COLO829 (cell line): ENCODE measurements at places on chromosomes 7 and 10.
A peak's percentile ranks its signal among the peaks of the same experiment; 100 is the strongest.

DNA sequence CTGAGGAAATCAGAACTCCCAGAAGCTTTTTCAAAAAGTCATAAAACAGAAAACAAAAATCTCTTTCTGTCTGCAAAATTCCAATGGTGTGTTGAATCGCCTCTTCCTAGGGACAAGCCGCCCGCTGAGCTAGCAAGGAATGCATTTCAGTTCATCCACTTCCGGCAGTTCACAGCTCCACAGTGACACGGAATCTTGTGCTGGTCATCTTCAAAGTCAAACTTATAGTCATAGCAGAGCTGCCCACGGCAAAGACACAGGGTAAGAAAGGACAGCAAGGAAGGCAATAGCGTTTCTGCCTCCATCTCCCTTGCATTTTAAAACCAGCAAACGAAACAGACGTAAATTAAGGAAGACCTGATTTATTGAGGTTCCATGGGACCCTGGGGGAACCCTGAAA lies 111.2 kb downstream of the GALNT11 start:
- DNase-seq: peak; percentile 64

GRCh38 chr10:43268491-43268890 lies 1.6 kb upstream of the RASGEF1A start:
- no peak for DNase-seq

- DNase-seq: no peak
Observed at GRCh38 chr10:79904671-79905321, 44.1 kb downstream of the SFTPD start.

DNA sequence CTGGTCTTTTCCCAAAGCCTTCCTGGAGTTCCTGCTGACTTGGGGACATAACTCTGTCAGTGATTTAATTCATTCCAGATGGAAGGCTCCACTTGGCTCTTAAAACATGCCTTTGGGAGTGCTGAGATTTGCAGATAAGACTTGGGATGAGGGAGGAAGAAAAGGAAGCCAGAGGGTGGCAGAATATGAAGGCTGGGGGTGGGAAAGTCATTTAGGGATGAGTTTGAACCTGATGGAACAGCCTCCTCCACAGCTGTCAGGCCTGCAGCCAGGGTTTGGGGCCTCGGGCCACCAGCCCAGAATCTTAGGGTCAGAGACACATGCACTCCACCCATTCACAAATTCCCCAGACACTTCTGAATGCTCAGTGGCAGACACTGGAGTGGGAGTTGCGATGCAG lies 28.4 kb upstream of the EIF5AL1 start:
- DNase-seq: no peak

DNA sequence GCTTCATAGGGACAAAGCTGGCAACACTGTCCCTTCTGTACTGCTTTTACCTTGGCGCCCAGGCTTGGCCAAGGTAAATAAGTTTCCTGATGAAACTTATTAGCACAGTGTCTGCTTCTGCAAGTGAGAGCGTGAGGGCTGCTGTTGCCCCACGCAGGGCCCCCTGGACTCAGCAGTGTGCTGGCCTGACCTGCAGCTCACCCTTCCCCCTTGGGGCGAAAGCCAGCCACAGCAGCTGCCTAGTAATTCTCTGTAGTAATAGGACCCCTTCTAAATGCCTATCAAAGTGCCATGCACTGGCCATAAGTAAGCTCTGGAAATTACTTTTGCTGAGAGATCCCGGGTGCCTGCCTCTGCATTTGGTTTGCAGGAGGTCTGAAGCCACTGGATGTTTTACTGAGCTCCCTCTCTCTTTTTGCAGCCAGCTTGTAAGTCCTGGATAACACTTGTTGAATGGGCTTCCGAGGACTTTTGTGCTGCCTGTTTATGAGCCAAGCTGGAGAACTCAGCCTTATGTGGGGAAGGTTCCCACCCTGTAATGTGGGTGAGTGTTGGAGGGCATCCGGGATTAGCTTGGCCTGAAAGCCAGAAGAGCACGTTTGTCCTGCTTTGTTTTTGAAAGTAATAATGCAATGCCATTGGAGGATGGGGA lies 293.9 kb downstream of the C7orf25 start:
- no peak for DNase-seq

DNA sequence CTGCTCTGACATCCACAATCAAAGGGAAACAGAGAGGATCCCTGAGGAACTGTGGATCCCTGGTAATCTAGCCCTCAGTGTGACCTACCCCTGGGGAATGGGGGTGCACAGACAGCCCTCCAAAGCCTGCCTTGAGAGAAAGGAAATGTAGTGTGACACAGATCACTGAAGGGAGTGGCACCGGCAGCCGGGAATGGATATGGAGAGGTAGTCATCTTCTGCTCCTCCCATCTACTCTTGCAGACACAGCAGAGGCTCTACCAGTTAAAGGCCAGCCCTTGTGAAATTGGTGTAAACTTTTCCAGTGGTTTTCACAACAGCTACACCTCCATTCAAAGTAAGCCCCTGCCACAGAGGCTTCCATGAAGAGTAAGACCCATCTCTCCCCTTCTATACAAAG lies 144.4 kb downstream of the PCDH15 start:
- DNase-seq: no peak

DNA sequence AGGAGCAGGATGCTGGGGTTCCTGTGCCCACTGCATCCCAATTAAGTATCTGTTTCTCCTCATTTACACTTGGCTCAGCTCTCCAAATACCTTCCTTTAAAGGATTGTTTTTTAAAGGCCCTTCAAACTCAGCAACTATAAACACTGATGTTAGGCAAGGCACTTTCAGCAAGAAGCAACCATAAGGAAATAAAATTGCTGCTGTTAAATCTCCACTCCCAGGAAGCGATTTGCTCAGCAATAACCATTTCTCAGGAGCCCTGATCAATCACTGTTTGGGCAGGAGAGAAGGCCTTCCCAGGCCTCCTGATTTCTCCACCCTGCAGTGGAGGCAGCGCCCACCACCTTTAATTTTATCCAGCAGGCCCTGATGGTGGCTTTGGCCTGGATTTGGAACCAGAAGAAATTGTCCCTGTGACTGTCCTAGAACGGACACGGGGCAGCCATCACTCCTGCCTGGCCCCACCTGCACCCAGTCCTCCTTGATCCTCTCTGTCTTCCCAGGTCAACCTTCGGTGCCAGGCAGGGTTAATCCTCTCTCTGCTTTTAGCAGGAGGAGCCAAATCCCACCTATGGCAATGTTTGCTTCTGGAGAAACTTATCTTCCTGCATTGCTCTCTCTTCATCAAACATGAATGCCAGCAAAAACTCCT lies 199.8 kb downstream of the PLXNA4 start:
- no peak for DNase-seq

DNA sequence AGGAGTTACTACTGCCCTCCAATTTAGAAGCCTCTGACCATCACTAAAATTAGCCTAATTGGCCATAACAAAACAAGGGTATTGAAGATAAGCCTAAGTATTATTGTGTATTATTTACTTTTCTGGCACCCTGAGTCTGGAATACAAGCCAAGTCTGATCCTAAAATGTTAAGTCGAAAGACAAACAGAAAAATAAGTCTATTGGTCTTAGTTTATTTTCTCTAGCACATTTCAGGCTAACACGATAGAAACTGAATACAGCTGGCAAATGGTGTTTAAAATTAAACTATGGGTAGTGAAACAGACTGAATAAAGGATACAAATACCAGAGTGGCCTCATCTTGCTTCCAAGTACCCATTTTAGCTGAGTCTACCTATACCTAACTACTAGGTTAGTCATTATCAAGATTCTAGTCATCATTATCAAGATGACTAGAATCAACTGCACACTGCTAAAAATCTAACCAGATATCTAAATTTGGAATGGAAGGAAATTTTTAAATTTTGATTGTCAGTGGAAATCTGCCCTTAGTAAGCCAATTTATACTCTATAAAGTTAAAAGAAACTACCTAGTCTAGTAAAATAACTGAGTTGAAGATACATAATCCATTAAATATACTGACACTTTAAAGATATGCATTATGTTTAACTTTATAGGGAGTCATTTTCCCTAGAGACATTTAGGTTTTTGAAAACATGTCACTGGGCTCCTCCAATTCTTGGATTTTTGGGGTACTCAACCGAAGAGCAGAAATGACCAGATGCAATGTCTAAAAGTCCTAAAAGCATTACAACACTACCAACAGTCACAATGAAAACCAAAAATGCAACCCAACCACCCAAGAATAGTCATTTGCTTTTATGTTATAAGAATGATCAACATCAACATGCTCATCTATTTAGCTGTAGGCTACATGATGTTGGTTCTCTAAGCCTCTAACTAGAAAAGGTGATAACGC lies 80.9 kb downstream of the NT5C2 start:
- DNase-seq: no peak

DNA sequence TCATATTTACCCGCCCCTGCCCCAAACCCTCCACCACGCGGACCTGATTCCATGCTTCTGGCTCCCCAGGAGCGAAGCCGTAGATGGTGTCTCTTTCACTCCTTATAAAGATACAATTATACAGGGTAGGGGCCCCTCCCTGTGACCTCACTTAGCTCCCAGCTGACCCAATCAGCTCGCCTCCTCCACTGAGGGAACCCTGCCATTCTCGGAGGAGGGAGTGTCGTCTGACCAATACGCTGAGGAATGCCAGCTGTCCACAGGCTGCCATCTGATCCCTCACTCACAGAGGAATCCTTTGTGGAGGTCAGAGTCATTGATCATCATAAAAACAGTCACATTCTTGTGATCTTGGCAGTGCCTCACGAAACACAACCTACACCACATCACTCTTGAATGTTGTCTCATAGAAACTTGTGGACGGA lies 67.5 kb upstream of the INSIG1 start:
- DNase-seq: peak; percentile 95

DNA sequence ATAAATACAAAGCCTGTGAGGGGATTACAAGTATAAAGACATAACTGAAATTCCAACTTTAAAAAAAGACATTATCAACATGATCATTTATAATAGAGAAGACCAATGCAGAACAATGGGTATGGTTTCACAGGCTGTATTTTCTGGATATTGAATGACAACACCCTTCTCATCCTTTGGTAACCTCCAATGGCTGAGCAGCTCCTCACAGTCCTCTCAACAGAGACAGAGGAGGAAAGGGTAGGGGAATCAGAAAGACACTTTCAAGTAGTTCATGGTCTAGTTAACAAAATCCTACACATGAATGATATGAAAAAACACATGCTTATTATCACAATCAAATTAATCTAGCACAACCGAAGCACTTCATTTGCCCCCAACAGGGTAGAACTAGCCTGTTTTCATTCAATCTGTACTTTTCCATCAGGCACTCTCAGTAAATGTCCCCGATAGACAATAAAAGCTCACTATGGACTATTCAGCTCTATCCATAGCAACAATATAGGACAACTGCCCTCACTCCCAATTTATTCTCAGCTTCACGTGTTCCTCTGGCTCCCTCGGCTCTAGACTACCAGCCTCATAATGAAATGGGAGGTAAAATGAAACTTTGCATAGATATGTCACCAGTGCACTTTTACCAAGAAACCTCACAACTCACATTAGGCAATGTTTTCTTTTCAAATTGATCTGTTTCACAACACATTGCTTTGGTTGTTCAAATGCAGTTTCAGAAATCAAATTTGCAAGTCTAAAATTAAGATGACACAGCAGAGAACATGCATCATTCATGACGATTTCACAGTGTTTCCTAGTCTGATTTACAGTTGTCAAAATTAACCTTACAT lies 211.4 kb downstream of the THSD7A start:
- DNase-seq: no peak

- DNase-seq: no peak
Observed at GRCh38 chr7:135109562-135109961, 38.3 kb upstream of the TMEM140 start.

DNA sequence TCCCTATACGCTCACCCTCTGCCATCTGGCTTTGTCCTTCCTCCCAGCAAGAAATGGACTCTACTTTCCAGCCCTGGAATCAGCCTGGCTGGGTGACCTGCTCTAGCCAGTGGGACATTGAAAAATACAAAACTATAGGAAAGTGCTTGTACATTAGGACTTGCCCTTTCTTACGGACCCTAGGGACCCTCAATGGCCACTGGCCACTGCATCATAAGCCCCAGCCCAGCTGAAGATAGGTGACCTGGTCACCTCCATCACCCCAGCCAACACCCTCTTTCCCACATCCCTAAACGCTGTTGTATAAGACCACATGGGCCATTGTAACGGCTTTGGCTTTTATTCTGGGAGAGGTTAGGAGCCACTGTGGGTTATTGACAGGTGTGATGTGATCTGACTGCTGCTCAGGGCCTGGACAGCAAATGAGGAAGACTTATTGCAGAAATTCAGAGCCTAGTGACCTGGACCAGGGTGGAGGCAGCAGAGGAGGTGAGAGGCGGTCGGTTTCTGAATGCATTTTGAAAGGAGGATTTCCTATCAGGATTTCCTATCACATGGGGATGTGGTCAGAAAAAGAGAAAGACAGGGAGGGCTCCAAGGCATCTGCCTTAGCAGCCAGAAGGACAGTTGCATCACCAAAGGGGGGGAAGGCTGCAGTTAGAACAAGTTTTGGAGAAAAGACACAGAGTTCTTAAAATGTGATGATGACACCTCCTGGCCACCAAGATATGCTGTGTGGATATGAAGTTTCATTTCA lies 2.2 kb upstream of the LMBR1 start:
- no peak for DNase-seq

- DNase-seq: peak; percentile 63
Observed at GRCh38 chr7:71733107-71733870, 601.3 kb downstream of the GALNT17 start.

GRCh38 chr7:120502825-120503224 lies 229.8 kb downstream of the KCND2 start:
- no peak for DNase-seq

- DNase-seq: no peak
Observed at GRCh38 chr10:84181631-84182030, 8.0 kb downstream of the GPR15LG start.

DNA sequence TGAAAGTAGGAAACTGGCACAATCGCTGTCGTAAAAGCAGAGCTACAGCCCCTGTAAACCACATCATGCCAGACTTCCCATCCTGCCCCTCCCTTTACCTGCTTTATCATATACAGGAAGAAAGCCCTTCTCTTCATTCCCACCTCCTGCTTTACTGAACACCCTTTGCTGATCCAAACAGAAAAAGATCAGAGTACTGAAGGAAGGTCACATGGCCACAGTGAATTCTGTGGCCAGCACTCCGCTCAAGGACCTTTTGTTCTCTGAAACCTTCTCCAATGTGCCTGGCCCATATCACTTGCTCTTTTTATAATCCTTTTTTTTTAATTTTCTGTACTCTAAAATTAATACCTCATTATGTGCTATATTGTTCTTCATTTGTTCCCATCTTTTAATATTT lies 108.8 kb upstream of the LRGUK start:
- DNase-seq: peak; percentile 82

DNA sequence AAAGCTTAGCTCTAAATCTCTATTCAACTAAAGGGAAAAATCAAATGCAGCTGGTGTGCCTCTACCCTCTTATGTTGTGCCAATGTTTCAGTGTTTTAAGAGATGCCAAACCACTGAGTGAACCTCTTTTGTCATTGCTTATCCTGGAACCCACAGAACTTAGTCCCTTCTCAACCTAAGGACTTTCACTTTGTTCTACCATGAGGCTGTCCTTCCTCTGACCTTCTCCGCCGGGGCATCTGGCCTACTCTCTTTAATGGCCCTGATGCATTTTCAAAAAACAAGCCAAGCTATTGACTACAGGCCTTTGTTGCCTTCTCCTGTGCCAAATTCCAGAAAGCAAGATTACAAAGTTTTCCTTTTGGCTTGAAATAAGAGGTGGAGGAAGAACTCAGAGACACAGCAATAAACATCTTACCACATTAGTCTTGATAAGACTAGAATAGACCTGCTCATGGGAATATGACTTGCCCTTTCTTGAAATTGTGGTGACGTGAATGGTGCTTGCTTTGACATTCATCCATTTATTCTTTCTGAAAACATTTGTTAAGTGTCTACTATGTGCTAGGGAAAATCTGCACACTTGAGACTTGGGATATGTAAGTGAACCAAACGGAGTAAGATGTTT lies 253.2 kb upstream of the SMIM30 start:
- DNase-seq: peak; percentile 36
